ENCODE measurements at places on chromosomes 5 and 9.

- no peak for DNase-seq
Observed at GRCh38 chr5:95935553-95936100, 26.0 kb downstream of the ELL2 start.

- DNase-seq = no peak
Observed at GRCh38 chr5:133792024-133792423, 176.4 kb downstream of the C5orf15 start.

- DNase-seq = no peak
Observed at GRCh38 chr9:77514886-77515711, 133.0 kb downstream of the GNA14 start.

- DNase-seq = no peak
Observed at GRCh38 chr9:97518166-97518908, 16.9 kb downstream of the TMOD1 start.

All from NCI-H1092 treated with DMSO at 0.1 percent for 48 hours (cell line).